ENCODE measurements at places on chromosomes 13 and 19.

GRCh38 chr19:49347835-49348234 lies 12.6 kb downstream of the CD37 start:
- DNase-seq: no peak

DNA sequence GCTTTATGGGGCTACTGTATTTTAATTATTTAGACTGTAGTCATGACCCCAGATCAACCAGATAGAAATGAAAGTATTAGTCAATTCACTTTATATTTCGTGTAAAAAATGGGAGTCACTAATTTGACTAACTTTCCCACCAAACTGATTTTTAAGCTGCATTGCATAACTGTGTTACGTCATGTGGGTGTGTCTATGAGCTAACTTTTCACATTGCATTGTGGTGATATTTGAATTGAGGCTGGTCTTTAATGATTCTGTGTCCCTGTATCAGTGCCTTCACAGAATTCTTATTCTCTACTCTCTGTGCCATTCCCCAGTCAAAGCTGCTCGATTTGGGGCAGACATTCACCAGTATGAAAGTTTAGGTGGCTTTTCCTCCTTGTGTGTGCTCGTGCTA lies 172.7 kb upstream of the MAB21L1 start:
- DNase-seq: no peak

DNA sequence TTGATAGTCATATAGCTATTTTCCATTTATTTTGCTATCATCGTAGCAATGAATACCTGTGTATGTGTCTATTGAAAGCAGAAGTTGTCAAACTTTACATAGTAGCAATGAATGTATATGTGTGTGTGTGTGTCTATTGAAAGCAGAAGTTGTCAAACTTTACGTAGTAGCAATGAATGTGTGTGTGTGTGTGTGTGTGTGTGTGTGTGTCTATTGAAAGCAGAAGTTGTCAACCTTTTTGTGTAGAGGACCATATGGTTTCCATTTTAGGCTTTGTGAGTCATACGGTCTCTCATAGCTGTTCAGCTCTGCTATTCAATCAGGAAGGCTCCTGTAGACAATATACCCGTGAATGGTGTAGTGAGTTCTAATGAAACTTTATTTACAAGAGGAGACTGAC lies 20.8 kb downstream of the NLRP4 start:
- DNase-seq: no peak

- peak; percentile 62 for DNase-seq
These were observed 941 bp downstream of the MYPOP start for GRCh38 chr19:45901432-45901911.

DNA sequence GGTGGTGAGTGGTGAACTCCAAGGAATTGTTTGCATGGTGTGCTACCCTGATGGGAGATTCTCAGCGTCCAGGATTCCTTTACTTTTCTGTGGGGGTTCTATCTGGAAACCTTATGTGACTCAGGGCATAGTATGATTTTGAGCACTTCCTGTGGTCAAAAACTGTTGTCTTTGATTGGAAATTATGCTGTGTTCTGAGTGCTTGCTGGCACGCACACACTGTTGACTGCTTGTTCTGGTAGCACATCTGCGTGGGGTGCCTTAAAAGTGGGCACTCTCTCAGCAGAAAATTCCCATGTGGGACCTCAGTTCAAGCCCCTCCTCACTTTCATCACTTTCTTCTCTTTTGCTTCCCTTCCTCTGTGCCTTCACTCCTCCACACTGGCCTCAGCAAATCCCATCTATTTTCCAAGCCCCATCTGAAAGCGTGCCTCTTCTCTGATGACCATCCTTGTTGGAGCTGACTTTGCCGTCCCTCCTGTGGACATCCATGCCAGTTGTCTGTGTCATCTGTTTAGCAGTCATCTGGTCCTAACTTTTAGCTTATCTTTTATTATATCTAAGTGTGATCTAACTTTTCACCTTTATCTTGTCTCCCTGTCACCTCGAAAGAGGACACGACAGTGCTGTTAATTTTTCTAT lies 56.4 kb upstream of the NPAS1 start:
- no peak for DNase-seq
